T-helper 17 cell (primary cell): ENCODE measurements at places on chromosomes 16 and 17.

- DNase-seq: peak; percentile 64
These were observed 12.7 kb upstream of the STAC2 start for GRCh38 chr17:39238311-39238972.

- DNase-seq: no peak
These were observed 4.5 kb downstream of the RMI2 start for GRCh38 chr16:11349599-11350276.

DNA sequence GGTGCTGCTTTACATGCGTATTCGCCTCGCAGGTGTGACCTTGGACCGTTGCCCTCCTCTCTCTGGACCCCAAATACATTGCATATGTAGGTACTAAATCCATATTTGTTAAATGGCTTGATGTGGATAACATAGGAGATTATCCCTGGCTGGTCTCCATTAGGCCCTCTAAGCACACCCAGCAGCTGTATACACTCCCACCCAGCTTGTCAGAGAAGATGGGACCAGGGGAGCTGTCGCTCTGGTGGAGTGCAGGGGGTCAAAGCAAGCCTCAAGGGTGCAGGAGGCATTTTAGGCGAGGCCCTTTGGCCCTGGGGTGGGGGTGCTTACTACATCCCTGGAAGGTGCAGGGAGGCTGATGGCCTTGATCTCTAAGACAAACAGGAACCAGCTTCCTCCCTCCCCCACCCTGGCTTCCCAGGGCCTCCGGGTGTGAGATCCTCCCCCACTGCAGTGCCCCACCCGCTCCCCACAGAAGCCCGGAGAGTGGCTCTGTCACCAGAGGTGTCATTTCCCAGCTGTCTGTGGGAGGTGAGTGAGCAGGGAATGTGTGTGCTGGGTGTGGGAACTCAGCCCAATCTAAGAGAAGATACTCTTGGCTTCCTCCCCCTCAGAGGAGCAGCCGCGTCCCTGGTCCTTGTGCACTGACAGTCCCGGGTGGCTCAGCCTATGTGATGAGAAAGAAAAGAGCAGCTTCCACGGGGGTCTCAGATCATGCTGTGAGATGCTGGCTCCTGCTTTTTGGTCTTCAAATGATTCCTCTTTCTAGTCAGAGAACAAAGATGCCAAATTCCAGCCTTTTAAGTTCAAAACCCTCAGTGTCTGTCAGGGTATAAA, 1.4 kb upstream of the VAMP2 start:
- DNase-seq: peak; percentile 29

- DNase-seq: no peak
These were observed 224.0 kb upstream of the TNRC6C start for GRCh38 chr17:77734371-77735080.

DNA sequence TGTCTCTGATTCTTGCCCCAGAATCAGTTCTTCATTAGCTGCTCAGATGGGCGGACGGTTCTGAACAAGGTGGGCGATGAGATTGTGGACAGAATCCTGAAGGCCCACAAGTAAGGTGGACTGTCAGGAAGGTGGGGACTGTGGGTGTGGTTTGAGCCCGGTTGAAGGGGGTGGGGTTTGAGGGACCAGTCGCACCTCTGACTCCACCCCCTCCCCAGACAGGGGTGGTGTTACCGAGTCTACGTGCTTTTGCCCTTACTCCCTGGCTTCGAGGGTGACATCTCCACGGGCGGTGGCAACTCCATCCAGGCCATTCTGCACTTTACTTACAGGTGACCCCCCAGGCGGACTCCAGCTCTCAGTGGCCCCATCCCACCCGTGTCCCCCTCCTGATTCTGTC, 11.3 kb downstream of the PLD2 start:
- no peak for DNase-seq

DNA sequence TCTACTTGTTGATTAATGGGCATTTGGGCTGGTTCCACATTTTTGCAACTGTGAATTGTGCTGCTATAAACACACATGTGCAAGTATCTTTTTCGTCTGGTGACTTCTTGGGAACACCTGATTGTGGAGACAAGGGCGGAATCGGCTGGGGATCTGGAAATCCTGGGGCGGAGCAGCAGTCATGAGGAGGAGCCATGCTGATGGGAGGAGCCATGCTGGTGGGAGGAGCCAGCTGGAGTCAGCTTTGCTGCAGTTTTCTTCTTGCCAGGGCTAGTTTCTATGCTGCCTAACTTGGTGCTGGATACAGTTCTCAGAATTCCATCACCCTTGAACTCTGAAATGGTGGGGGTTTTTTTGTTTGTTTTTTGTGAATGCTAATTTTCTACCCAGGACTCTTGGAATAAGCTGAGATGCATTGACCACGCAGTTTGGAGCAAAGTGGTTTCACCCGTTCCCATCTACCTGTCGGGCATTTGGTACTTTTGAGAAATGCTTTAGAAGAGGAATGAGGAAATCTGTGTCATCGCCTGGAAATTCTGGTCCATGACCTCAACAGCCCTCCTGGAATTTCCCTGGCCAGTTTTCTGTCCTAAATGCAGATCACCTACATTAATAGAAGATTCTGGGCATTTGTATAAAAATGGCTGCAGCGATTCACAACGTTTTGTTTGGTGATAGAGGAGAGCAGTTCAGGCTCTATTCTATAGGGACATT, 217.4 kb upstream of the ZFHX3 start:
- no peak for DNase-seq

DNA sequence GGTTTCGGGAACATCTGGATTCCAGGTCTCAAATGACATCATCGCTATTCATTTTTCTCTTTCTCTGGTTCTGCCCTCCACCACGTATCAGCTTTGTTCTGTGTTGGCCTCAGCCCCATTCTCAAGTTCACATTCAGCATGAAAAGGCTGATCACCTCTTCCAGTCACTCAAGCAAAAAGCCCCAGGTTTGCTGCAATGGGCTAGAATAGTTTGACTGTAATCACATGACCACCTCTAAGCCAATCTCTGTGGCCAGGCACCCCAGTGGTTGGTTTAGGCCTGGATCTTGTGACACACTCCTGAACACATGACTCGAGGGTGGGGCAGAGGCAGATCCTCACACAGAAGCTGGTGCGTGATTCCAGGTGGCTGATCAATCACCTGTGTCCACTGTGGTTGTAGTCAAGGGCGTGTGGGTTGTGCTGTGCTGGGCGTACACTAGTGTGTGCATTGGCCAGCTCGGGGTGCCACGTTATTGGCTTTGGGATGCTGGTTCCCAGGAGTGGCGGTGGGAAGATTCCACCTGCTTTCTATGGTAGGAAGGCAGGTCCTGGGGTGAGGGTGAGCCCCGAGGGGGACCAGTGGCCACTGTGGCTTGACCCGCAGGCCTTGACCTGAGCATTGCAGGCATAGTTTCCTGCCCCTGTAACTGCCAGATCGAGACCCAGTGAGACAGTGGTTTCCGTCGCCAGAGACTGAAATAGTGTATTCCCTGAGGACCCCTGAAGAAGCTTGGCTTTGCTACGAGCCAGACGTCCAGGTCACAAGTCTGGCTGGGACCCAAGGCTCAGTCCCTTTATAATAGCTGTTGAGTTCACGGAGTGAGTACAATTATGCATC, 12.0 kb downstream of the EEF2K start:
- no peak for DNase-seq

- no peak for DNase-seq
These were observed 13.2 kb downstream of the GLIS2 start for GRCh38 chr16:4328782-4329775.

- no peak for DNase-seq
These were observed 188.3 kb downstream of the IRF8 start for GRCh38 chr16:86087011-86087895.

DNA sequence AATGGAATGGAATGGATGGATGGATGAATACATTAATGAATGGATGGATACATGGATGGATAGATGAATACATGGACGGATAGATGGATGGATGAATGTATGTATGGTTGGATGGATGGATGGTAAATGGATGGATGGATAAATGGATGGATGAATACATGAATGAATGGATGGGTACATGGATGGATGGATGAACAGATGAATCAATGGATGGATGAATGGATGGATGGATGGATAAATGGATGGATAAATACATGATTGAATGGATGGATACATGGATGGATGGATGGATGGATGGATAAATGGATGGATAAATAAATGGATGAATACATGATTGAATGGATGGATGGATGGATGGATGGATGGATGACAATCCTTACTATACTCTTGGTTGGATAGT, 26.0 kb downstream of the TMC5 start:
- DNase-seq: no peak

DNA sequence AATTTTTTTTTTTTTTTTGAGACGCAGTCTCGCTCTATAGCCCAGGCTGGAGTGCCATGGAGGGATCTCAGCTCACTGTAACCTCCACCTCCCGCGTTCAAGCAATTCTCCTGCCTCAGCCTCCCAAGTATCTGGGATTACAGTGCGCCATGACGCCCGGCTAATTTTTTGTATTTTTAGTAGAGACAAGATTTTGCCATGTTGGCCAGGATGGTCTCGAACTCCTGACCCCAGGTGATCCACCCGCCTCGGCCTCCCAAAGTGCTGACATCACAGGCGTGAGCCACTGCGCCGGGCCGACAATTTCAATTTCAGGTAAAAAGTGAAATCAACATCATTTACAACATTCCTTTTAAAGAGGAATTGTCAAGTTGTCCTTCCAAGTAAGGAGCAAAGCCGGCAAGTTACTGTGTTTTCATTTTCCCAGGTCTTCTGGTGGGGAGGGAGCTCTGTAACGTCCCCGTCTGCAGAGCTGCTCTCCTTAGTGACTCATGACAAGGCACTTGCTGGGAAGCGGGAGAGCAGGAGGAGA, 873 bp downstream of the NPLOC4 start:
- no peak for DNase-seq

DNA sequence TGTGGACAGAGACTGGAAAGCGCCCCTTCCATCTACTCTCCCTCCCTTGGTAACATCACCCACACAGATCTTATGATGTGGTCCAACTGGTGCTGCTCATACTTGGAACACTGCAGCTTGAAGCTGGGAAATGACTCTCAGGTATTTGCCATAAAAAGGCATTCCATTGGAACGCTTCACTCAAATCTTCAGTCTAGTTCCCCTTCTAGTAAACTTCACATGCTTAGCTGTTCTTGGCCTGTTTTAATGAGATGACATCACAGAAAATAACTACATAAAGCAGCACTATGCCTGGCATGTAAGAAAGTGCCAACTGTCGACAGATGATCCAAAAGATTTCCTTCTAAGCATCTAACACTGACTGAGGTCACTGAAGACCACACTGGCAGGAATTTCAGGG, 9.3 kb downstream of the ZNF263 start:
- DNase-seq: no peak

DNA sequence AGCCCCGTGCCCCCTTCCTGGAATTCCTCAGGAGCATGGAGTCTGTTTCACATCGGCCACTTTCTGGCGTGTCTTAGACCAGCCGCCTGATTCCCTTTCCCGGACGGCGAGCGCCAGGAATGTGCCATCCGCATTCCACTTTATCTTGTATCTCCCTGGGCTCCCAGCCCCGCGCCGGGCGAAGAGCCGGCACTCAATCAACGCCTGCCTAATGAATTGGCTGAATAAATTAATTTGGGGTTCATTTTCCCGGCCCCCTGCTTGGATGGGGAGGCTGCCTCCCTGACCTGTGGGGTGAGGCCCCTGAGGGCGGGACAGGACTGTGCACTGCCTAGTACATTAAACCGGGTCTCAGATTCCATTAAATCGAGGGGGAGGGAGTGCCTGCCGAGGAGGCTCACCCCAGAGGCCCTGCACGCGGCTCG, 282.3 kb upstream of the TNRC6C start:
- no peak for DNase-seq
